ENCODE measurements at places on chromosomes 1 and 21.

- no peak for DNase-seq
Measured at GRCh38 chr1:231753313-231753712, 126.7 kb downstream of the DISC1 start.

DNA sequence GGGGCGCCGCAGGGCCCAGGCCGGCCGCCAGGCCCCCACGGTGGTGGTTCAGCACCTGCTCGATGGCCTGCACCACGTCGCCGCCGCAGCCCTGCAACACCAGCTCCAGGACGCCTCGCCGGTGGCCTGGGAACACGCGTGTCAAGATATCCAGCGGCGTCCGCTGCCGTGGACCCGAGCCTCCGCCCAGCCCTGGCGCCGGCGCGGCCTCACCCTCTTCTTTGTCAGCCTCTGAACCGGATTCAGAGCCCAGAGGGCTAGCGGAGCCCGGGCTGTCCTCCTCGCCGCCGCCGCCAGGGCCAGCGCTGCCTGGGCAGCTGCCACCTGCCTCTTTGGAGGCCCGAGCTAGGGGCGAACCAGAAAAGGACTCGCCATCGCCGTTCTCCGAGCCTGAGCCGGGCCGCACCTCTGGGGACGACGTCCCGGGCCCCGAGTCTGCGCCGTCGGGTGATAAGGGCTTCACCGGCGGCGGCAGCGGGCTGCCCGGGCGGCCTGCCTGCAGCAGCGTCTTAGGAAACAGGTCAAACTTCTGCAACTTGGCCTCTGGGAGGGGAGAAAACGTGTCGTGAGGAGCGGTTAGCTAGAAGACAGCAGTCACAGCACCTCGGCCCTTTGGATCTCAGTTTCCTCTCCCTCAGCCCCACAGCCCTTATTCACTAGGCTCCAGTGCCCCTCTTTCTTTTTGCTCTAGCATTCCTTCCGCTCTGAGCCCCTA lies 3.9 kb downstream of the DMRTA2 start:
- no peak for DNase-seq

- DNase-seq = no peak
Measured at GRCh38 chr21:34362670-34363069, 1.1 kb upstream of the KCNE2 start.

- no peak for DNase-seq
Measured at GRCh38 chr1:3192825-3193224, 123.8 kb downstream of the PRDM16 start.

DNA sequence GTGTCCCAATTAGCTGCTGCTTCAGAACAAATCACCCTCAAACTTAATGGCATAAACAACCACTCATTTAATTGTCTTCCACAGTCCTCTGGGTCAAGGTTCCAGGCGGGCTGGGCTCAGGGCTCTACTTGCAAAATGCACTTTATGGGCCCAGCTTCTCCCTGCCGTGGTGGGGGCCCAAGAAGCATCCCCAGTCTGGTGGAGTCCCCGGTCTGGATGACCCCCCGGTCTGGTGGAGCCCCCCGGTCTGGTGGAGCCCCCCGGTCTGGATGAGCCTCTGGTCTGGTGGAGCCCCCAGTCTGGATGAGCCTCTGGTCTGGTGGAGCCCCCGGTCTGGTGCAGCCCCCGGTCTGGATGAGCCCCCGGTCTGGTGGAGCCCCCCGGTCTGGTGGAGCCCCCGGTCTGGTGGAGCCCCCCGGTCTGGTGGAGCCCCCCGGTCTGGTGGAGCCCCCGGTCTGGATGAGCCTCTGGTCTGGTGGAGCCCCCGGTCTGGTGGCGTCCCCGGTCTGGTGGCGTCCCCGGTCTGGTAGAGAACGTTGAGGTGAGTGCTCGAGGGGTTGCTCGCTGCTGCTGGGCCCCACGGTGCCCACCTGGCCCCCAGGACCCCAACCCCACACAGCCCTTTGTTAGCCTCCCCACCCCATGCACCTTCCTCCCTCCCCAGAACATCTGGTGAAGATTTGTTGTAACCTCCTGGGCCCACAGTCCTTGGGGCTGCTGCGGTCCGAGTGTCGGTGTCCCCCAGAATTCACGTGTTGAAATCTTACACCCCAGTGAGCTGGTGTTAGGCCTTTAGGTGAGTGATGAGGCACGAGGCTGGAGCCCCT lies 33.8 kb downstream of the POFUT2 start:
- DNase-seq = no peak

DNA sequence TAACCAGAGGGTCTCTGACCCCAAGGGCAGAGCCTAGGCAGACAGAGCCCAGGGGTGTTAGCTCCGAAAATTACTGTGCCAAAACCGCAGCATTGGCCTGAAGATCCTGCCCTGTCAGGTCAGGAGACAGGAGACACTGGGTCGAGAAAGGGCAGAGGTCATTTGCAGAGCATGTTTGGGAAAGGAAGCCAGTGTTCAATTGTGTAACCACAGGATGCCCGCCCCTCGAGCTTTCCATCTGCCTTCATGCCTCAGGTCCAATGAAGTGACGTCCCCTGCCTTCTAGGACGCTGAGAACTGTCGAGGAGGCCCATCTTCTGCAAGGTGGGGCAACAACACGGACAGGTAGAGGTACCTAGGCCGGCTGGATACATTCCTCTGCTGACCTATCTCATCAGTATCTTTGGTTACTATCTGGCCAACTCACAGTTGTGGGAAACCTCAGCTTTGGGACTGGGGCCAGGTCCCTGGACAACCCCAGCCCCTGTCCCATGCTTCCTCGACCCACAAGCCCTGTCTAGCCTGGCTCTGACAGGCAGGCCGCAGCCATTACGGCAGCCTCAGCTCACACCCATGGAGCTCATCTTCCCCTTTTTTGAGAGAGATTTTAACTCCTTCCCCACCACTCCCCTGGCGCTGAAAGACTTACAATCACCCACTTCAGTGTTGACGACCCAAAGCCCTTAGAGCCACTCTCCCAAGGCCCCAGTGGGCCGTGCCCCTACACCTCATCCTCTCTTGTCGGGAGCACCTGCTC lies 1.3 kb downstream of the ARL8A start:
- DNase-seq = no peak

GRCh38 chr1:192809307-192810252 lies 741 bp downstream of the RGS2 start:
- DNase-seq = no peak

GRCh38 chr21:36379251-36379650 lies 5.9 kb upstream of the CHAF1B start:
- no peak for DNase-seq

DNA sequence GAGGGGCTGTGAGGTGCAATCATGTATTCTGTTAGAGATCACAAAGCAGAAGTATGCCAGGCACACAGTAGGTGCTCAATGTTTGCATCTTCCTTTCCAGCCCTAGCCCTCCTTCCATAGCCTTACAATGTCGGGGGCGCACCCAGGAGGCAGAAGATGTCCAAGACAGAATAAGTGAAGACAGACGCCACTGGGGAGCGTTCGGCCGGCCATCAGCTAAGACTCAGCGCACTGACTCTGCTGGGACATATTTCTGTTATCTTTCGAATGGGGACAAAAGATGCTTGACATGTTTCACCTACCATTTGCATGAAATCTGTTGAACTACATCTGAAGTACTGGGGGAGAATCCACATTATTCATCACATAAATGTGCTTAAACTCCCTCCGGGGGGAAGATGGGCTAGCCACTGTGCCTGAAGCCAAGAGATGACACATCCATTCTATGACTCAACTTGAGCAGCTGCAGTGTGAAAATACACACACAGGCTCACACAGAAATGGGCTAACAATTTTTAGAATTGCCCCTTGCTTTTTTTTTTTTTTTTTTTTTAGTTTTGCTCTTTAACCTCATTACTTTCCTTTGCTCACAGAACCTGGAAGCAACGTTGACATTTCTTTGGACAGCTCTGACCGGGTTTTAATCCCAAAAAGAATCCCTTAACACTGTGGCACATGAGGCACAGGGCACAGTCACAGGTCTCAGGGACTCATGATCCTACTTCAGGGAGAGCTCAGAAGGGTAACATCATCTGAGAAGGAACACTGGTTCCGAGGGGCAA lies 7.9 kb downstream of the TIAM1 start:
- DNase-seq = no peak

- DNase-seq = no peak
Measured at GRCh38 chr1:41560931-41561330, 76.4 kb upstream of the EDN2 start.

- no peak for DNase-seq
Measured at GRCh38 chr21:27550287-27550686, 583.4 kb upstream of the ADAMTS5 start.

- DNase-seq = no peak
Measured at GRCh38 chr1:205775717-205776056, 405 bp upstream of the RAB29 start.

DNA sequence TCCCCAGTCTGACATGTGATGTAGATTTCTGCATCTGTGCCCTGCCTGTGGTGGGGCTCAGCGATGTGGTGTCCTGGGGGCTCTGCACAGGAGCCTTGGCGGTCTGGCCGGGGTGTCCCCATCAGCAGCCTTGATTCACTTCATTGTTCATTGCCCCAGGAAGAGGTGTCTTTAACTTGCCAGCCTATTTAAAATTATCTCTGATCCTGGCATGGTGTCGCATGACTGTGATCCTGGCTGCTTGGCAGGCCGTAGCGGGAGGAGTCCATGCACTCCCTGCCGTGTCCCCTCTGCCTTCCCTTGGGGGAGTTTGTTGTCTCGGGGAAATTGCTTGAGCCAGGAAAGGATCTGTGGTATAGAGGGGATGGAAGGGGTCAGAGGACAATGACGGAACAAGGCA lies 59.9 kb downstream of the TRIM11 start:
- DNase-seq = no peak
